Stimulated activated CD8-positive, alpha-beta memory T cell treated with anti-CD3 and anti-CD28 coated beads, Interleukin-2, amount 100 ng/mL, for 1 hour (primary cell): ENCODE measurements at places on chromosomes 1 and 21.
A peak's percentile ranks its signal among the peaks of the same experiment; 100 is the strongest.

GRCh38 chr1:155978325-155978972, at the start of gene ARHGEF2:
Gene ARHGEF2 (minus strand): TSS chr1:155978547. CDS start chr1:155978427, 120 bp downstream.
- DNase-seq: peak; percentile 66

GRCh38 chr1:30403726-30404125, 319.7 kb downstream of the MATN1 start:
- DNase-seq: no peak

DNA sequence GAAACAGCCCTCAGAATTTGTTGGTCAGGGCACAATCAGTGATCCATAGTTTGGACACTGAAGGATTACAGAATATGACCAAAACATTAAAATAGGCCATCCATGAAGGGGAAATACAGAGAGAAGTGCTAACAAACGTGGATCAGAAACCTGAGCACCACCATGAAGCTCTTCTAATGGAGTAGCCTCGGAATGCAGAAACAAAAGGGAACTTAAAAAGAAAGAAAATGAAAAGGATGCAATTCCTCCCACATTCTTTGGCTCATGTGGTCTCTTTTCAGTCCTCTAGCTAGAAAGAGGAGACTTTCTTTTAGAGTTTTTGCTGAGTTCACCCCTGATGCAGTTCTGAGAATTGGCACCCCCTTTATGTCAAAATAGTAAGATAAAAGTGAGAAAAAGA, 989.8 kb upstream of the B3GALT2 start:
- no peak for DNase-seq

GRCh38 chr1:225835856-225836255, 25.9 kb downstream of the EPHX1 start:
- no peak for DNase-seq

DNA sequence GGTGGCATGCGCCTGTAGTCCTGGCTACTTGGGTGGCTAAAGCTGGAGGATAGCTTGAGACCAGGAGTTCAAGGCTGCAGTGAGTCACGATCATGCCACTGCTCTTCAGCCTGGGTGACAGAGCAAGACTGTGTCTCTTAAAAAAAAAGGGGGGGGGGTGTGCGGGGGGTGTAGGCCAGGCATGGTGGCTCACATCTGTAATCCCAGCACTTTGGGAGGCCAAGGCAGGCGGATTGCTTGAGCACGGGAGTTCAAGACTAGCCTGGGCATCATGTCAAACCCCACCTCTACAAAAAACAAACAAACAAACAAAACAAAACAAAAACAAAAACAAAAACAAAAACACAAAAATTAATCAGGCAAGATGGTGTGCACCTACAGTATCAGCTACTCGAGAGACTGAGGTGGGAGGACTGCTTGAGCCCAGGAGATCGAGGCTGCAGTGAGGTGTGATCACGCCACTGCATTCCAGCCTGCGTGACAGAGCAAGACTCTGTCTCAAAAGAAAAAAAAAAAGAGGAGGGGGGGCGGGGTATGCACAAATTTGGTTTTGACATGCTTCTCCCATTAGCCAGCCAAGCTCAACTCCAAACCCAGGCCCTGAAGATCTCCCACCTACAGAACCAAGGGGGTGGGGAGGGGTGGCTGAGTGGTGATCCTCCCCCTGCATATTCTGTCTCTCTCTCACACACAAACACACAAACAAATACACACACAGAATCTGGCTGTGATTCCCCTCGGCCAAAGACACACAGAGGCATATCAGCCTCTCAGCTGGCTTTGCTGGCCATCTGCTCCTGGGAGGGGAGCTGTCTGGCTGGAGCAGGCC, 3.1 kb downstream of the PTAFR start:
- DNase-seq: no peak

- DNase-seq: no peak
Observed at GRCh38 chr1:109786112-109786480, 22.4 kb upstream of the EPS8L3 start.

DNA sequence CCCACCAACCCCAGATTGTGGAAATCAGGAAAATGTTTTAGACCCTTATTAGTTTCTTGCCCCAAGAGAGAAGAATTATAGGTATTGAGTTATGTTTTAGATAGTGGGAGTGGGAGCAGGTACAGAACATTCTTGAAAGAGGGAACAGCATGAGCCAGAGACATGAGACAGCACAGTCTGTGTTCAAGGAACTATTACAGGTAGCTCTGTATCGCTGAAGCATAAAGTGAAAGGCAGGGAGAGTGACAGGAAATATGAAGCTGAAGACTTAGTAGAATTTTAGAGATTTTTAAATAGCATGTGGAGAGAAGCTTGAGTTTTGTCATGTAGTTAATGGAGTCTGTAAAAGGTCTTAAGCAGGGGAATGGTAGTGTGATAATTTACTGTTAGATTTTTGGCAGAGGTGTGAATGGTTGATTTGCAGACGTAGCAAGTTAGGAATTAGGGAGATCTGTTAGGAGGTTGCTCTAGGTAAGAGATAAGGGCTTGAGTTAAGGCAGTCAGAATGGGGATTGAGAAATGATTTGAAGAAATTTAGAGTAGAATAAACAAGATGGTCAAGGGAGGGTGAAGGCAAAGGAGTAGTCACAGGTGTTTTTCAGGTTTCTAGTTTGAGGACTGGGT, 11.6 kb downstream of the SUCO start:
- no peak for DNase-seq
